ENCODE measurements at places on chromosomes 4 and X. TPM values are rescaled to one million over a fixed set of nuclear protein-coding genes. Genes with fewer than 3 reads are reported as not detected.

DNA sequence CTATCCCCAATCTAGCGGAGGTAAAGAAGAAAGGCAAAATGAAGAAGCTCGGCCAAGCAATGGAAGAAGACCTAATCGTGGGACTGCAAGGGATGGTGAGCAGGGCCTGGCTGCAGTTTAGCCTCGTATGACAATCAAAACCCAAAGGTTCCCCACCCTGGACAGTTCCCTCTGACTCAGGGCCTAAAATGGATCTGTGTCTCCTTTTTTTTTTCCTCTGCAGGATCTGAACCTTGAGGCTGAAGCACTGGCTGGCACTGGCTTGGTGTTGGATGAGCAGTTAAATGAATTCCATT lies 986 bp downstream of the HDAC6 start:
- H3K36me3 ChIP-seq, result peaks cover 30% of the 10 kb centered on the region
- DNase-seq, result no peak
- H3K4me1 ChIP-seq, result no peaks in the 10 kb centered on the region
- no peaks in the 10 kb centered on the region for H3K27me3 ChIP-seq
- peak overlapping the region; percentile 74 for H3K4me3 ChIP-seq

DNA sequence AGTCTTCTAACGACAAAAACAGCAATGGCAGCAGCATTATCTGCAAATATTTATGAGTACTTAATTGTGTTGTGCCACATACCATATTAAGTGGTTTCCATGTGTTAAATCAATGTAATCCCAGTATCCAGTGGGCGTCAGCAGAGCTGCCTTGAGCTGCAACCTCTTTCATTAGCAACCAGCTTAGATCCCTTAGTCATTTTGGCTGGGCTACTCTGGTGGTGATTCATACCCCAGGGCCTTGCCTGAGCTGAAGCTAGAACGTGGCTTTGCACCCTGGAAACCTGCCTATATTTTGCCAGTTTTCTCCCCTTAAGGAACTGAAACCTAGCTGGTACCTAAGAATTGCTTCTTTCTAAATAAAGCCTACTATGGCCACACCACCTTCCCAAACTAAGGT lies 474.3 kb upstream of the FTHL17 start:
- H3K4me1 ChIP-seq, result no peaks in the 10 kb centered on the region
- H3K4me3 ChIP-seq, result no peak overlapping the region
- H3K36me3 ChIP-seq, result no peaks in the 10 kb centered on the region
- no peak for DNase-seq
- peak overlapping the region; percentile 7 for H3K27ac ChIP-seq
- H3K27me3 ChIP-seq, result no peaks in the 10 kb centered on the region

DNA sequence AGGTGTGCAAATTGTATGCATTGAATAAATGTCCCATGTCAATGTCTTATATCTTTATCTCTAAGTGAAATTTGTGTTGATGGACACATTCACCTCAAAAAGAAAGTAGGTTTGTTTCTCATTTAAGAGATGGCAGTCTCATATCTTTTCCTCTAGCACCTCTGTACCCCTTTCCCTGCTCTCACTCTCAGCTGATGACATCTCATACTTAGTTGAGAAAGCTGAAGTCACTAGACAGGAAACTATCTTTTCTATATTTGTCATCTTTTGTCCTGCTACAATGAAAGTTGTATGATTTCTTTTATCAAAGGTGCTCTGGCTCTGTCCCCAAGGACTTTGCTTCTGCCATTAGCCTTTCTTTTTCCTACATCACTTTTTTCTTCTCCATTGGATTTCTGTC lies 84.0 kb upstream of the GRPR start:
- H3K4me1 ChIP-seq, result no peaks in the 10 kb centered on the region
- no peaks in the 10 kb centered on the region for H3K36me3 ChIP-seq
- no peaks in the 10 kb centered on the region for H3K27me3 ChIP-seq
- no peak overlapping the region for H3K4me3 ChIP-seq
- H3K27ac ChIP-seq, result no peak overlapping the region

Gene TAF7L
- total RNA-seq, result not detected

DNA sequence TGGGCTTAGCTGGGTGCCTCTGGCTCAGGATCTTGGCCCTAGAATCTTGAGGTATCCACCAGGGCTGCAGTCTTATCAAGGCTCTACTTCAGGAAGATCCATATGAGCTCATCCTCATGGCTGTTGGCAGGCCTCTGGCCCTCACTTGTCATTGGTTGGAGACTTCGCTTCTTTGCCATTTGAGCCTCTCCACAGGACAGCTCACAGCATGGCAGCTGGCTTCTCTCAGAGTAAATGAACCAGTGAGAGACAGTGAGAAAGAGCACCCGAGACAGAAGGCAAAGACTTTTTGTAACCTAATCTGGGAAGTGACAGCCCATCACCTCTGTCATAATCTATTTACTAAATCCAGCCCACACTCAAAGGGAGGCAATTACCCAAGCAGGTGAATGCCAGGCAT lies 236.8 kb downstream of the GPAT3 start:
- H3K4me3 ChIP-seq, result no peak overlapping the region
- no peaks in the 10 kb centered on the region for H3K27me3 ChIP-seq
- H3K27ac ChIP-seq, result no peak overlapping the region
- no peaks in the 10 kb centered on the region for H3K4me1 ChIP-seq
- H3K36me3 ChIP-seq, result no peaks in the 10 kb centered on the region
- DNase-seq, result no peak

Gene SULT1B1
- 0.52 TPM for total RNA-seq

Gene HEPH
- 0.34 TPM for total RNA-seq

DNA sequence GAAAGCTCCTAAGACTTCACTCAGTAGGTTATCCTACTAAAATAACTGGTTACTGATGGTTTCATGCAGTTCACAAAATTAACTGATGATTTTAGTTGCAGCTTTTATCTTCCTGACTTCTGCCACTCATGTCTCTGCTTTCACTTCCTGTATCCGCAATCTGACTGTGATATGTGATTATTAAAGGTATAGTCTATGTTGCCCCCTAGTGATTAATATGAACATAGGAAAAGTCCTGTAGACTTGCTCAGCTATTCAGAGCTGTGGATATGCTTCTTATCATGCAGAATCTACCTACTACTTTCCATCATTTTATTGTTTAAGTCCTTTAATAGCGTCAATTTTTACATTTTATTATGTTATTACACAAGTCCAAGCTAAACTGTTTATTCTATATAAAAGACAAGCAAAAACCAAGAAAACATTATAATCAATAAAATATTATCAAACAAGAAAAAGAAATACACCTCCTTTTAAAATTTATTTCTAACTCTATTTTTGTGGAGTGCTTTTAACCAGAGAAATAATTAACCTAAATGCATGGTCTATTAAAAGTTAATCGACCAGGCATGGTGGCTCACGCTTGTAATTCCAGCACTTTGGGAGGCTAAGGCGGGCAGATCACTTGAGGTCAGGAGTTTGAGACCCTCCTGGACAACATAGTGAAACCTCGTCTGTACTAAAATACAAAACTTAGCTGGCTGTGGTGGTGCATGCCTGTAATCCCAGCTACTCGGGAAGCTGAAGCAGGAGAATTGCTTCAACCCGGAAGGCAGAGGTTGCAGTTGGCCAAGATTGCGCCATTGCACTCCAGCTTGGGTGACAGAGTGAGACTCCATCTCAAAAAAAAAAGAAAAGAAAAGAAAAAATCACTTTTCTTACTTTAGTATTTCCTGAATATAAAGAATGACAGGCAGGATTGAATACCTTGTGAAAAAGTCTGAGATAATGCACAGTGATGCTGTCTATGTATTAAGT lies 40.4 kb upstream of the TLR2 start:
- no peaks in the 10 kb centered on the region for H3K4me1 ChIP-seq
- no peaks in the 10 kb centered on the region for H3K36me3 ChIP-seq
- DNase-seq, result no peak
- H3K27ac ChIP-seq, result no peak overlapping the region

- H3K4me1 ChIP-seq, result no peaks in the 10 kb centered on the region
- no peaks in the 10 kb centered on the region for H3K36me3 ChIP-seq
- H3K27me3 ChIP-seq, result no peaks in the 10 kb centered on the region
- DNase-seq, result no peak
- no peak overlapping the region for H3K4me3 ChIP-seq
- H3K27ac ChIP-seq, result no peak overlapping the region
These were observed 450.2 kb upstream of the CPEB2 start for GRCh38 chr4:14552119-14552518.

- no peak overlapping the region for H3K4me3 ChIP-seq
- H3K36me3 ChIP-seq, result no peaks in the 10 kb centered on the region
- peaks cover 4% of the 10 kb centered on the region for H3K4me1 ChIP-seq
- no peaks in the 10 kb centered on the region for H3K27me3 ChIP-seq
These were observed 3.4 kb upstream of the RRAGB start for GRCh38 chrX:55714161-55714560.

DNA sequence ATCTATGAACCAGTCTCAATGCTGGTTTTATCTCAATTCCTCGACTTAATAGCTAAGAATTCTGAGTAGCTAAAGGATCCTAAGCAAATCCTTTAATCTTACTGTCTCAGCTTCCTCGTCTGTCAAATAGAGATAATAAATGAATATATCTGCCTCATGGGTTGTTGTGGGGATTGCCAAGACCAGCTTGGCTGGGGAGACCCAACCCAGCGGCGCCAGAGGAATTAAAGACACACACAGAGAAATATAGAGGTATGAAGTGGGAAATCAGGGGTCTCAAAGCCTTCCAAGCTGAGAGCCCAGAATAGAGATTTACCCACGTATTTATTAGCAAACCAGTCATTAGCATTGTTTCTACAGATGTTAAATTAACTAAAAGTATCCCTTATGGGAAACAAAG lies 41.9 kb downstream of the SLC34A2 start:
- DNase-seq, result no peak
- no peak overlapping the region for H3K4me3 ChIP-seq
- H3K4me1 ChIP-seq, result no peaks in the 10 kb centered on the region
- H3K36me3 ChIP-seq, result no peaks in the 10 kb centered on the region

DNA sequence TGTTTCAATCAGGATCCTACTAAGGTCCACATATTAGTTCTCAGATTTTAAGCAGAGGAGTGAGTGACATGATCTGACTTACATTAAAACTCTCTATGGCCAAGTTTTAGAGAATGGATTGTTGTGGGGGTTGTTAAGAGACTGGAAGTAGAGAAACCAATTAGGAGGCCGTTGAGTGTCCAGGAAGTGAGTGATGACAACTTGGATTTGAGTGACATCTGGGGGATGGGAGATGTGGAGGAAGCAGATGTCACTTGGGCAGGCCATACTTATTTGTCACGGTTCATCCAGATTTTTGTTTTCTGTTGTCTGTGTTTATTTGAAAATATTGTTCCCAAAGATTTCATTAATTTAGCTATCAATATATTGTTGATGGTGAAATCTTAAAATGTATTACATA lies 28.3 kb downstream of the ADD1 start:
- H3K36me3 ChIP-seq, result no peaks in the 10 kb centered on the region
- no peak for DNase-seq
- no peak overlapping the region for H3K4me3 ChIP-seq
- H3K27ac ChIP-seq, result peak overlapping the region; percentile 53
